Erythroblast (primary cell): ENCODE measurements at places on chromosomes 7 and 10.

DNA sequence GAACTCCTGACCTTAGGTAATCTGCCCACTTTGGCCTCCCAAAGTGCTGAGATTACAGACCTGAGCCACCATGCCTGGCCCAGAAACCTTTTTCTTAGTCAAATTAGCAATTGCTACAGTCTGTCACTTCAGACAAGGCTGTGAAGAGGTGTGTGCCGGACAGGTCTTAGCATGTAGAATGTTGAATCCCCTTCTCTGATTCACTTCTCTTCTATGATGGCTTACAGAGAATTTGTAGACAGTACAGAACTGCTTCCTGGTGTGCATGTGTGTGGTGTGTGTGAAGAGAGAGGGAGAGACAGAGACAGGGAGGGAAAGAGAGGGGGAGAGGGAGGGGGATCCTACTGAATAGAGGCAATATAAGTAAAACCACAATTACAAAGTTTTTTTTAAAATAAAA lies 150.4 kb downstream of the PARD3 start:
- DNase-seq, result no peak

DNA sequence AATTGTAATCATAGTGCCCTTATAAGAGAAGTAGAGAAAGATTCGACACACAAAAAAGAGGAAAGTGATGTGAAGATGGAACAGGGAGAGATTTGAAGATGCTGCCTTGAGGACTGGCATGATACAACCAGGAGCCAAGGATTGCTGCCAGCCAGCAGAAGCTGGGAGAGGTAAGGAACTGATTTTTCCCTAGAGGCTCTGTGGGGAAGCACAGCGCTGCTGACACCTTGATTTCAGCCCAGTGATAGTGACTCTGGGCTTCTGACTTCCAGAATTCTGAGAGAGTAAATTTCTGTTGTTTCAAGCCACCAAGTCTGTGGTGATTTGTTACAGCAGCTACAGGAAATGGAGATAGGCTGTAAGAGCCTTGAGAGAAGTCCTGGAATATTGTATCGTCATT lies 98.2 kb downstream of the RAB11FIP2 start:
- no peak for DNase-seq

- DNase-seq, result no peak
Observed at GRCh38 chr10:117239721-117240620, 943 bp upstream of the SLC18A2 start.

- DNase-seq, result no peak
Observed at GRCh38 chr7:133478591-133479135, 225.8 kb downstream of the EXOC4 start.

GRCh38 chr7:15555381-15555859 lies 6.4 kb downstream of the AGMO start:
- no peak for DNase-seq

- DNase-seq, result no peak
Observed at GRCh38 chr7:116528008-116528789, 3.4 kb downstream of the CAV1 start.

- peak; percentile 5 for DNase-seq
Observed at GRCh38 chr10:24884793-24885192, 67.6 kb downstream of the PRTFDC1 start.

DNA sequence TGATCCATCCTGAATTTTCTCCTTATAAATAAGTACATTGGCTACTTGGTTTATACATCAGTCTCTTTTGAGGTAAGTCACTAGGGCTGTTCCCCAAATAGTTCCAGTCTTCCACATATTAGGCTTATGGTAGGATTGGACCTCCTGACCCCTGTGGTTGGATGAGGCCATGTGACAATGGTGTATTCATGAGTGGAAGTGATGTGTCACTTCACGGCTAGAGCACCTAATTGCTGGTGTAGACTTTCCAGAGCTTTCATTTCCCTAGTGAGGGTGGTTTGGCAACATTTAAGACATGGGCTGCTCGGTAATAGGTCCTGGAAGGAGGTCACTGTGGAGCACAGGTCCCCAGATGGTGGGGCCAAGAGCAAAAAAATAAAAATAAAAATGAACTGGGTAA lies 141.2 kb upstream of the ABCB5 start:
- DNase-seq, result no peak

- no peak for DNase-seq
Observed at GRCh38 chr7:127791446-127792189, 139.6 kb downstream of the SND1 start.

DNA sequence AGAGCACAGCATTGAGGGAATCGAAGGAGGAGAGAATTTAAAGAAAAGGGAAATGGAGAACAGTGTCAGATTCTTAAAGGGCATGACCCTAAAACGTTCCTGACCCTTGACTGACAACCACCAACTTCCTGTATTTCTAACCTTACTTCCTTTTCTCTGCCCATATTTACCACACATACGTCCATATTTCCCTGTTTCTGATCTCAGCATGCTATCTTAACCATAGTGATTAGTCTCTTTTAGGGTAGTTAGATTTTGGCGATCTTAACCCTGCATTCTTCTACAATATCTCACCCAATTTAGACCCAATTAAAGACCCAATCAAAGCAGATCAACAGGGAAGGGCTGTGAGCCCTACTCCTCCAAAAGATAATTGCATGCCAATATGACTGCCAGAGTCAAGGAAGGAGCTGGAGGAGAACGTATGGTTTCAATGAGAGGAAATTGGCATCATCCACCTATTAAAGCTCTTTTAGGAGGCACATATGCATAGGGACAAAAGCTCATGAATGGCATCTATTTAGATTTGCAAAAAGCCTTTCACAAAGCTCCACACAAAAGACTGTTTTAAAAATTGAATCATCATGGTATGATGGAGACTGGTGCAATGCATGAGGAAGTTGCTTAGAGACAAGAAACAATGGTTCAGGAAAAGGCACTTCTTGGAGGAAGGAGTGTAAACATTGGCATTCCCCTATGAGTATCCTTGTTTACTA lies 49.0 kb upstream of the ARHGAP12 start:
- DNase-seq, result no peak

DNA sequence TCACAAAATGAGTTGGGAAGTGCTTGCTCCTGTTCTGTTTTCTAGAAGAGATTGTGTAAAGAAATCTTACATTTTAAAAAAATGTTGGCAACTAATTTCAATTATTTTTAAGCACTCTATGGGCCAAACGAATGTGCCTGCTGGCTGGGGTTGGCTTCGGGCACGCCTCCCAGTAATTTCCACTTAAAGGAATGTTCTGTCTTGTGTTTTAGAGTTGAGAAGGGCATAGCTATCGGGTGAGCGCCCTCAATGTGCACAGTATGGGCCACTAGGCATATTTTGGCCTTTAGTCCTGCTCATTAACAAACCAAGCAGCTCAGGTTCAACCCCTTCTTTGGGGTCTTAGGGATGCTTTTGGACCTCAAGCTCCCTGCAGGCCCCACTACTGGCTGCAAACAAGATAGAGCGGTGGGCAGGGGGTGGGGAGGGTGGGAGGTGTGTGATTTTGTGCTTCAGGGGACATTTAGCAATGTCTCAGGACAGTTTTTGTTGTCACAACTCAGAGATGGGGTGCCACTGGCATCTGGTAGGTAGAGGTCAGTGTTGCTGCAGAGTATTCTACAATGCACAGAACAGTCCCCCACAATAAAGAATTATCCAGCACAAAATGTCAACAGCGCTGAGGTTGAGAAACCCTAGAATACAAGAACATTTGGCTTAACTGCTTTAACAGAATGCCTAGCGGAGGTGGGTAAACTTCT lies 40.7 kb downstream of the TACC2 start:
- DNase-seq, result no peak

GRCh38 chr7:42627101-42627500 lies 284.8 kb downstream of the C7orf25 start:
- DNase-seq, result no peak

DNA sequence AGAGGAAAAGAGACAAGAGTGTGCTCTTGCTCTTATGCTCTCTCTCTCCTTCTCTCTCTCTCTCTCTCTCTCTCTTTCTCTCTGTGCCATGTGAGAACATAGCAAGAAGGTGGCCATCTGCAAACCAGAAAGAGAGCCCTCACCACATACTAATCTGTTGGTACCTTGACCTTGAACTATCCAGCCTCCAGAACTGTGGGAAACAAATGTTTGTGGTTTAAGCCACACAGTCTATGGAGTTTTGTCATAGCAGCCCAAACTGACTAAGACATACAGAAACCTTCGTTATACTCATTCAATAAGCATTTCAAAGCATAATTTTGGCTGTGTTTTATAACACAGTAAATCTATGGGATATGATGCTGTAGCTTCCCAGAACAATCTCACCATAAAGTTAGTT lies 56.4 kb upstream of the PLPP4 start:
- DNase-seq, result no peak

- DNase-seq, result no peak
Observed at GRCh38 chr7:24025094-24025493, 258.9 kb upstream of the NPY start.

- DNase-seq, result no peak
Observed at GRCh38 chr10:77566236-77566635, 71.4 kb downstream of the KCNMA1 start.
